ENCODE measurements at places on chromosomes 2 and 18.

DNA sequence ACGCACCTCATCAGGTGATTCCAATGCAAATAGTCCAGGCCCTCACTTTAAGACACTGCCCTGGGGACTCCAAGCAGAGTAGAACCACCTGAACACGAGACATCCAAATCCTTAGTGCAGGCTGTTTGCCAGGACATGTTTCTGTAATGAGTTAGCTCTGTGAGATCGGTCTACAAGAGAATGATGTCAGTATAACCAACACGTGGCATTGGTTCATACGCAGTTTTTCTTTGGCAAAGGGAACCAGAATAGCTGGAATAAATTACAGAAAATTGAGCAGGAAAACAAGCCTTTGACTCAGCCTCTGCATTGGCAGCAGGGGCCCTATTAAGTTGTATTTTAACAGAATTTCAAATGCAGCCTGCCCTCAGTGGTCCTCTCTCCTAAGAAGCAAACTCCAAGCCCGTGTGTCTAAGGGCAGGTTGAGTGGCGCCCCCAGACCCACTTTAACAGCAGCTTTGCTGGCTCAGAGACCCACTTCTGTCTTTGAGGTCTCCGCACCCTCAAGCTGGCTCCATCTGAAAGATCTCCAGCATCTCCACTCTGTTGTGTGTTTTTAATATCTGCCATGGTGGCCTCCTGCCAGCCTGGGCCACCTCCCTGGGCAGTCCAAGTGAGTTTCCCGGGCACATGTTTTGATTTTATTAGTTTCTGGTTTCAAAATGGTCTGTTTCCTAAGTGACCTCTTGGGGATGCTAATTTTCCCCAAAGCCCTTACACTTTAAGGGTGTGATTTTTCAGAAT is 61.3 kb downstream of the ALPK2 start:
- no peak for DNase-seq

GRCh38 chr2:36238106-36238505 is 117.5 kb upstream of the CRIM1 start:
- DNase-seq: no peak

- no peak for DNase-seq
Observed at GRCh38 chr2:23289671-23290070, 95.3 kb upstream of the KLHL29 start.

DNA sequence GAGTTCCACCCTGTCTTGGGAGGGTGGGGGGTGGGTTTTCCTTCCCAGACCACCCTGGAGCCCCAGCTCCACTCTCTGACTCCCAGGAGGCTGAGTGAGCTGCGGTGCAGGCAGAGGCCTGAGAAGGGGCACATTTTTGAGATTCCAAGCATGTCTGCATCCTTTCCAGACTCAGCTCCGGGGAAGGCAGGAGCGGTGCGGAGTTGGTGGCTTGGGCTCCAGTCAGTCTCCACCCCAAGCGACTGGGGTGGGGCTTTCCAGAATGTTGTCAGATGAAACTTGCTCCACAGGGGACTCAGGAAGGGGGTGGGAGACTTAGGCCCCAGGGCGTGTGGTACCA is 44.2 kb upstream of the HS6ST1 start:
- DNase-seq: no peak

Data from activated CD4-positive, alpha-beta T cell treated with anti-CD3 and anti-CD28 coated beads, Interleukin-2, Interleukin-6, amounts not matched to agents 100 ng/mL and 50 ng/mL, durations not matched to agents 16 hours and 8 hours (primary cell).